GM23248 (cell line): ENCODE measurements at places on chromosomes 2 and 18.
A peak's percentile ranks its signal among the peaks of the same experiment; 100 is the strongest.

DNA sequence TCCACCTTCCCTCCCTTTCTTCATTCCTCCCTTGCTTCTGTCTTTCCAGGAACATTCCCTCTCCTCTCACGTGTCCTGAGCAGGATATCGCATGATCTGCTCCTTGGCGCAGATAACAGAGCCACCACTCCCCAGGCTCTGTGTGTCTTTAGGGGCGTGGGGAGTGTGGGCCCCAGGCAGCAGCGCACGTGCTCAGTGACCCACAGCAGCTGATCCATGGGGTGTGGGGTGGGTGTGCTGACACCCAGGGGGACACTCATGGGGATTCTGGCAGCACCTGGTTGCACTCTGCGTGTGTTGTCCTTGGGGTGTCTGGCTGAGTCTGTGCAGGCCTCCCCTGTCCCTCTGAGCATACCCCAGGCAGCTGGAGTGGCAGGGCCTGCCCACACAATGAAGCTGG, 9.9 kb upstream of the FOSL2 start:
- no peak for DNase-seq

- no peak for DNase-seq
Observed at GRCh38 chr18:12007063-12007462, 25.8 kb downstream of the IMPA2 start.

GRCh38 chr18:55396267-55396905, 191.6 kb downstream of the TCF4 start:
- DNase-seq: no peak

GRCh38 chr2:48107326-48107925, 201.1 kb upstream of the FBXO11 start:
- DNase-seq: peak; percentile 90

- DNase-seq: no peak
Observed at GRCh38 chr2:98895221-98895620, 40.8 kb downstream of the CRACDL start.

DNA sequence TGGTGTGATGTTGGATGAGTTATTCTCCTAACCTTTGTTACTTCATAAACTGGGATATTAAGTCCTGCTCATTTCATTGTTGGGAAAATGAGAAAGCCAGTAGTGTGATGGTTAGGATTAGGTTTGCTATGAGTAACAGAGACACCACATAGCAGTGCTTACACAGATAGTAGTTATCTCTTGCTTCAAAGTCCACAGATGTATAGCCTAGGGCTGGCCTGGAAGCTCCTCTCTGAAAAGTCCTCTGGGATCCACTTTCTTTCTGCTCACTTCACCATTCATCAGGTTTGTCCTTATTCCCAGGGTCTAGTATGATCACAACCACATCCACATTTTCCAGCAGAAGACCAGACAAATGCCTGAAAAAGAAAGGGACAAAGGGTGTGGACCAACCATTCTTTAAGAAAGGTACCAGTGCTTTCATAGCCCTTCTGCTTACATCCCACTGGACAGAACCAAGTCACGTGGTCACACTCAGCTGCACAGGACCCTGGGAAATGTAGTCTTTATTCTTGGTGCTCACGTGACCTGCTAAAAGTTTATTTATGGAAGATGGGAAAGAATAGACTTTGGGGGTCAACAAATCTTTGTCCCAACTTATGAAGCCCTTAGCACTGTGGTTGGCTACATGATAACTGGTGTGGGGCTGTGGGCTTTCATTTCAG, 108.9 kb downstream of the INSIG2 start:
- DNase-seq: peak; percentile 53

- no peak for DNase-seq
Observed at GRCh38 chr2:170208967-170209366, 31.0 kb downstream of the MYO3B start.

GRCh38 chr18:79062806-79063205, 6.4 kb upstream of the ATP9B start:
- no peak for DNase-seq

DNA sequence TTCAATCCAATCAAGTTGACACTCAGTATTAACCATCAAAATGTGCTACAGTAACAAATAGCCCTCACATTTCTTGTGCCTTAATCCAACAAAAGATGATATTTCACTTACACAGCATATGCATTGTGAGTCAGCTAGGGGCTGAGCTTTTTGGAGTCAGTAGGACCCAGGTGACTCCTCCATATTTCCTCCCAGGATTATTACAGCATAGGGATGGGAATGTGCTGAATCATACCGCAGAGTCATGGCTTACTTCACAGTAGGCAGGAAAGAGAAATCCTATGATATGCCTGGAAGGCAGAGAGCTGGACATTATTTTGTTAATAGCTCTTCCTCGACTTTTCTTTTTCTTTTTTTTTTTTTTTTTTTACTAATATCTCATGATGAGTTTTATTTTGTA, 153.3 kb downstream of the TMEM182 start:
- DNase-seq: peak; percentile 76

DNA sequence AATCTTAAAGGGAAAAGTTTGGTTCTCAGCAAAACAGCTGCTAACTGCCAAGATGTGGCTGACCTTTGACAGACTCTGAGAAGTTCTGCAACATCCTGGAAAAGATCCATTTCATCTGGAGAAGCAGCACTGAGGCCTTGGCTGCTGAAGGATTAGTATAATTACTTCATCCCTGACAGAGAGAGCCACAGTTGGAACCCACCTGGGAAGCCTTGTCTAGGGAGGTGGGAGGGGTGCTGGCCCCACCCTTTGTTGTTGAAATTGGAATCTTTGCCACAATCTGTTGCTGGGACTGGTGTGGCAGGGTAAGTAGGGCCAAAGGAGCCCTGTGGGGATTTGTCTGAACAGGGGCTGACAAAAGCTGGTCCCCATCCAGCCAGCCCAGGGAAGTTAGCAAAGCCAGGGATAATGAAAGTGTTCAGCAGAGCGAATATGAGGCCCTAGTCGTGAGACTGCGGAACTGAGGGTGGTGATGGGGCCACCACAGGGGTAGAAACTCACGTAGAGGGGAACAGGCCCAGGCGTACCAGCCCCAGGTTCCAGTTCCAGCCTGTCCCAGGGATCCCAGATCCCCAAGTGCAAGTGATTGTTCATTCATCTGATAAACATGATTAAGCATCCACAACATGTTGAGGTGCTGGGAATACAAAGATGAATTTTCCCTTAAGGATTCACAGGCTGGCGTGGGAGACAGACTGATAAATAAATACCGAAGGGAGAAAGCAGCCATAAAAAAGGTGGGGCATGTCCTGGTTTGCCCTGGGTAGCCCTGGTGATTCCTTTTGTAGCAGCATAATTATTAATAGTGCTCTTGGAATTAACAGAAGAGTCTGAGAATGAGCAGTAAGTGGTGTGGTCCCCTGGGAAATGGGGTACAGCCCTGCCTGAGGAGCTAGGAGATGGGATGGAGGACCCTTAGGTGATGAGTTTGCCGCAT, 60.0 kb downstream of the MYO1B start:
- DNase-seq: peak; percentile 84
